ENCODE measurements at places on chromosomes 6 and 20.

DNA sequence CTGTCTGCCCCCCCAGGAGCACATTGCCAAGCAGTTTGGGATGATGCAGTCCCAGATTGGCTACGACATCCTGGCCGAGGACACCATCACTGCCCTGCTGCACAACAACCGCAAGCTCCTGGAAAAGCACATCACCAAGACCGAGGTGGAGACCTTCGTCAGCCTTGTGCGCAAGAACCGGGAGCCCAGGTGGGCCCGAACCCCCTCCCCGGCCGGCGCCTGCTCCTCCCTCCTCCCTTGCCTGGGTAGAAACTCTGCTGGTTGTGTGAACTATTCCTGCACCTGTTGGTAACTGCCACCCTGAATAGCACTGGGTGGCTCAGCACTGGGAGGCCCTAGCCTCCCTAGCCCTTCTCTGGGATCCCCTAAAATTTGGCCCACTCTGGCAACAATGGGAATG is 43.7 kb downstream of the UQCC2 start:
- DNase-seq: no peak

- DNase-seq: peak; percentile 73
Observed at GRCh38 chr6:41673704-41674000, 35.4 kb downstream of the MDFI start.

DNA sequence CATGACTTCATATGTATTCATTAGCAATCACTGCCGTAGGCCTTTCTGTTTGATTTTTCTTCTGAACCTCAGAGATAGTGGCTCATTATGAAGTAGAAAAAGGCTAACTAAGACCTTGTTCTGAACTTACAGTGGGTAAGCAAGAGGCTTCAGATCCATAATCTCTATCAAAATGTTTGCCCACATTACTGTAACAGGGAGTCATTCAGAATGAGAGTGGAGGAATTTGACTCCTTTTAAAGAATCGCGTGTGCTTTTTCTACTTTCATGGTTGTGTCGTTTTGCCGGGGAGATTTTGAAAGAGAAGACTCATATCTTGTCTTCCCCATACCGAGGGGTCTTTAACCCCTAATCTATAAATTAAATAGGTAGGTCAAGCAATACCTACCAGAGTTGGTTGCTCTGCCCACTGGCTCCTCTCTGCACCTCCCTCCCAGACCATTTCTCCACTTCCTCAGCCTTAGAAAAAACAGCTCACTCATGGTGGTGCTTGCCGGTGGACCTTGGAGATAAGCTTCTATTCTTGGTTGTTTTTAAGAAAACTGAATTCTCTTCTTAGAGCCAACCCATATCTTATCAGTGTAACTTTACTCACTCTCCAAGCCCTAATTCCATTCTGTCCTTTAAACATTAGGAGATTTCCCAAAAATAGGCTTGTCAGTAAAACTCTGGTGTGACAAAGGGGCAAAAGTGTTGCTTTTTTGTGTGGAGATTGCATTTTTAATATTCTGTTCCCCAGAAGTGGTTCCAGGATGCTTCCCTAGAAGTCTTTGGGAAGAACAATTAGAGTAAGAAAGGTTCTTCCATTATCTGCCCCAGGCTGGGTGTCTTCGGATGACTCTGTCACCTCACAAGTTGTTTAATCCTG is 56.6 kb downstream of the E2F3 start:
- DNase-seq: no peak

GRCh38 chr20:22425344-22426295 is 158.8 kb downstream of the FOXA2 start:
- no peak for DNase-seq

DNA sequence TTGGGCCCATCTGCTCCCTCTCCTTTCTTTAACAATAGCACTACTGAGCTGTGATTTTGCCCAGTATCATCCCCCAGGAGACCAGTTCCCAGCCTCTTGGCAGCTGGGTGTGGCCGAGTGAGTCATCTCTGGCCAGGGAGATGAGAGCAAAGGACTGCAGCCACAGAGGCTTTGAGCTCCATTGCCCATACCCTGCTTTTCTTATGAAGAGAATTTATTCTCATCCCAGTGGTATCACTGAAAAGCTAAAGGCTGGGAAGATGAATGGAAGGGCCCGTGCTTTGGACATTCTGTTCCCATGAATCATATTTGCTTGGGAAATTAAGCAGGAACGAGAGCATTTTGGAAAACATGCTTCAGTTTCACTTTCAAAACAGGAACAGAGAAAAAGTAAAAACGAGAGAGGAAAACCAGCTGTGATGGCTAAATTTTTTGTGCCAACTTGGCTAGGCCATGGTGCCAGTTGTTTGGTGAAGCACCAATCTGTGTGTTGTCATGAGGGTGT is 14.9 kb downstream of the CST3 start:
- DNase-seq: no peak
